NCI-H1930 (cell line): ENCODE measurements at places on chromosomes 3 and 15.

GRCh38 chr3:39376959-39377634 lies 6.1 kb upstream of the SLC25A38 start:
- DNase-seq: no peak

- no peak for DNase-seq
Measured at GRCh38 chr3:53137221-53137620, 7.0 kb upstream of the RFT1 start.

DNA sequence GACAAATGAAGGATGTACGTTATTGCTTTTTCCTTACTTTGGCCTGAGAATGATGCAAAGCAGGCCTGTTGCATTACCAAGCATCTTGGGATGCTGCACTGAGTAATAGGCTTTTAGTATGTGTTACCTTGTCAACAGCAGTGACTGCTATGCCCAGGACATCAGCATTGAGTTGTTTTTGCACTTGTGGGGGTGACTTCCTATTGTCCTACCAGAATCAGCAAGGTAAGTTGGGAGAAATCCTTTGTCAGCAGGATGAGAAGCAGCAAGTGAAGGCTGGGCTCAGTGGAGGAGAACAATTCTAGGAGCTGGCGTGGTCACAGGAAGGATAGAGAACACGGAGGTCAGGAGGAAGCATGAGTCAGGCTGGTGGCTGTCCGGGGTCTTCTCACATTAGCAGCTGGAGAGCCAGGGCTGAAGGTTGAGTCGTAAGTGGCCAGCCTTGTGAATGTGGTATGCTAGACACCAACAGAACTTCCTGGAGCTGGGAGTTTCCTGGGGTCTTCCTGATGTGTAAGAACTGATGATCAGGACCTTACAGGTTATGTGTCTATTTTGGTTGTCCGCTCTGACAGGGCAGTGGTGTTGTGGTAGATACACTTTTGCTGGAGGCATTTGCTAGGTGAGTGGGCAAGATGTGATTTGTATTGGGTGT lies 142.7 kb downstream of the FNDC3B start:
- no peak for DNase-seq

GRCh38 chr3:99355465-99355864 lies 282.9 kb upstream of the COL8A1 start:
- no peak for DNase-seq

- DNase-seq: no peak
Measured at GRCh38 chr3:73107676-73108187, 46.3 kb downstream of the EBLN2 start.

GRCh38 chr3:57949344-57949743 lies 58.9 kb upstream of the FLNB start:
- DNase-seq: no peak

GRCh38 chr3:77321646-77322045 lies 281.7 kb downstream of the ROBO2 start:
- no peak for DNase-seq

GRCh38 chr15:35741881-35742280 lies 195.9 kb upstream of the DPH6 start:
- DNase-seq: no peak
